ENCODE measurements at places on chromosomes 3 and 15. TPM values are rescaled to one million over a fixed set of nuclear protein-coding genes. Genes with fewer than 3 reads are reported as not detected.

The CNTN4 gene
- polyA plus RNA-seq: 27.6 TPM

The QRICH1 gene
- polyA plus RNA-seq: 82.2 TPM

The CAV3 gene
- 0.34 TPM for polyA plus RNA-seq

The PLA2G4B gene
- polyA plus RNA-seq: 12.6 TPM

The TKT gene
- polyA plus RNA-seq: 131 TPM

The ERICH6 gene
- polyA plus RNA-seq: 1.8 TPM

The FBXO40 gene
- polyA plus RNA-seq: not detected

The TTLL13 gene
- polyA plus RNA-seq: 0.20 TPM

The TIGIT gene
- polyA plus RNA-seq: 0.11 TPM

GRCh38 chr3:44942202-44942921, 33.6 kb downstream of the ZDHHC3 start:
- DNase-seq: no peak

DNA sequence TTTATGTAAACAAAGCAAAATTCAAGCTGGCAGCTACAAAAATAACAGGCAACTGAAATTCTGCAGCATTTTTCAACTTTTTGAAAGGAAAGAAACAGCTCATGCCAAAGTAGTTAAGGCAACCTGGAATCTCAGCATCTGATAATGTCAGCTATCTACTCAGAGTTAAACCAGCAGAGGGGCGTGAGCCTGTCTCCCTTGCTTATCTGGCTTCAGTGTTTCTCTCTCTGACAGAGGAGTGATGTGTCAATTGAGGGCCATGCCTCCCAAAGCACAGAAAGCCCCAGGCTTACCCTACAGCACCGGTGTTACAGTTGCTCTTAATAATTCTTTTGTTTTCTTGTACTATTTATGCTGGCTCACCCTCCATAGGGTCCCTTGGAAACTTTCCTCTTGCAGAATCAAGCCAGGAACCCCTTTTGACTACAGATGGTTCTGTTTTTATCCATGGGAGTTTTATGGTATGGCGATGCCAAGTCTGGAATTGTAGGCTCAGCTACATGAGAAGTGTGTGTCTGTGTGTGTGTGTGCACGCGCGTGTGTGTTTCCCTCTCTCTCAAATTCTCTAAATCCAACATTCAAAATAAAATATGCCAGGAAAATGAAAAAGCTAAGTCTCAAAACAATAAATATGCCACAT, 7.3 kb downstream of the TMEM212 start:
- no peak for DNase-seq

GRCh38 chr3:10620833-10621082, 115.4 kb upstream of the ATP2B2 start:
- no peak for DNase-seq

- no peak for DNase-seq
Measured at GRCh38 chr3:52399593-52399992, 45.3 kb downstream of the SEMA3G start.

DNA sequence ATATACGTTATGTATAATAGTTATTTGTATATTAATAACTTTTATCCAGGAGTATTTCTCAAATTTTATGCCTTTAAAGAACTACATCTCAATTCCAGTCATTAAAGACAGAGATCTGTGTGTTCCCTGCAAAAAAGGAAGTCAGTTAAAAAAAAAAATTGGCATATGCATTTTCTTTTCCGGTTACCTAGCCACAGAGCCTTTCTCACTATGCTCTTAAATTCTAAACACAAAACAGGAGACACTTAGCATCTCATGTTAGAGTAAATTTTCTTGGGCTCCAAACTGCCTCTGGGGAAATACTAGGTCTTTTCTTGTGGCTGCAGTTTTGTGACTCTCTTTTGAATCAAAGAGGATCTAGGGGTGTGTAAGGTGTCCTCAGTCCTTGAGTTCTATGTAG, 105.9 kb downstream of the KCNH8 start:
- DNase-seq: no peak

GRCh38 chr3:31724651-31725050, 191.9 kb downstream of the STT3B start:
- DNase-seq: no peak

DNA sequence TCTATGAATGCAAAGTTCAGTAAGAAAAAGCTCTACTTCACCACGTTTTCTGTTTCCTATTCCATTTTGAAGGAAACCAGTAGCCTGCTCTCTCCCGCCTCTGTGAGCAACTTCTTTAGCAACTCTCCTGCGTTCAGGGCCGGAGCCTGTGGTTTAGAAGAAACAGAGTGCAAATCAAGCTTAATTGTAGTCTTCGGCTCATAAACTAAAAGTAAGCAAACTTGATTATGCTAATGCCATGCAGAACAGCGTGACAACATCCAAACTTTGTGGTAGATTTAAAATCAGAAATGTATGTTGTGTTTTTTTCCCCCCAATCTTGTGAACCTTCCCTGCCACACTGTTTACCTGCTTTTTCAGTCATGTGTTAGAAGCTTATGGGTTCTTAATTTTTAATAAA, 87.4 kb downstream of the SEMA6D start:
- DNase-seq: no peak

GRCh38 chr3:11637901-11638458, 5.7 kb downstream of the VGLL4 start:
- no peak for DNase-seq

GRCh38 chr3:53863145-53863544, 16.8 kb downstream of the IL17RB start:
- DNase-seq: no peak

All from renal cortex interstitium (tissue), 15 donors.